T-cell (primary cell): ENCODE measurements at places on chromosomes 6 and 20. TPM values are rescaled to one million over a fixed set of nuclear protein-coding genes. Genes with fewer than 3 reads are reported as not detected.

- no peak for DNase-seq
- peaks cover 3% of the 10 kb centered on the region for H3K4me1 ChIP-seq
- H3K36me3 ChIP-seq: no peaks in the 10 kb centered on the region
- no peak overlapping the region for H3K27ac ChIP-seq
- H3K27me3 ChIP-seq: no peaks in the 10 kb centered on the region
Measured at GRCh38 chr6:106300020-106300780, 25.4 kb downstream of the ATG5 start.

- H3K4me1 ChIP-seq: no peaks in the 10 kb centered on the region
- H3K4me3 ChIP-seq: no peak overlapping the region
- H3K27me3 ChIP-seq: peaks cover 53% of the 10 kb centered on the region
- H3K36me3 ChIP-seq: no peaks in the 10 kb centered on the region
- no peak overlapping the region for H3K27ac ChIP-seq
- DNase-seq: no peak
Measured at GRCh38 chr20:38295811-38296210, 8.1 kb upstream of the BPI start.

DNA sequence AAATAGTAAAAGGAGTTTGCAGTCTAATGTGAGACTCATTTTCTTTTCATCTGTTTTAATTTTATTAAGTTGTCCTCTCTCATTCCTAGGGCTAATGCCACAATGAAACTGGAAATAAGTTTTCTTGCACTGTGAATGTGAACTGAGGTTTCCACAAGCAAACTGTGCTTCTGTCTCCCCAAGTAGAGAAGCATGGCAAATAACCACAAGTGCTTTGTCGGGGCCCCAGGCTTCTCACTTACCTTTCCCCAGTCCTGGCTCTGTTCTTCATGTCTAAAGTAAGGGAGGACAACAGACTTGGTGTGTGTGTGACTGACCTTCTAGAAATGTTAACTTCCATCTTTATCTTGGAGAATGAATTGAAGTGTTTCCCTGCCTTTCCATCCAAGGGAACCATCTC is 80.8 kb downstream of the CBFA2T2 start:
- H3K36me3 ChIP-seq: no peaks in the 10 kb centered on the region
- no peak overlapping the region for H3K4me3 ChIP-seq
- H3K27ac ChIP-seq: no peak overlapping the region
- no peaks in the 10 kb centered on the region for H3K27me3 ChIP-seq

DNA sequence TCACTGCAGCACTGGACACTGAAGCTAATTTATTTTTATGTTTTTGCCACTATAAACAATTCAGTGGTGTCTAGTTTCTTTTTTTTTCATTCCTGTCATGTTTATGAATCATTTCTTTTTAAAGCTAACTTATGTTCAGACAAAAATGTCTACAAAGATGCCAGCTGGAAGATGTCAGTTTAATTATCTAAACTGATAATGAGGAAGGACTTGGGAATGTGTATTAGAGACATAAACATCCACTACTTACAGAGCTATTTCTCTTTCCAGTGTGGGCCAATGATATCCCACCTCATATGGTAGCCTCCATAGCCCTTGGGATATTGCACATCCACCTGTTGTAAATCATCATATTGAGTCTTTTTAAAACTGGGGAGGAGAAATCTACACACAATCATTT is 132.1 kb upstream of the FAM184A start:
- H3K27me3 ChIP-seq: no peaks in the 10 kb centered on the region
- no peaks in the 10 kb centered on the region for H3K36me3 ChIP-seq
- H3K27ac ChIP-seq: no peak overlapping the region
- no peak overlapping the region for H3K4me3 ChIP-seq
- DNase-seq: no peak
- H3K4me1 ChIP-seq: no peaks in the 10 kb centered on the region

- no peak overlapping the region for H3K27ac ChIP-seq
- H3K4me1 ChIP-seq: peaks cover 2% of the 10 kb centered on the region
- no peak overlapping the region for H3K4me3 ChIP-seq
- H3K36me3 ChIP-seq: no peaks in the 10 kb centered on the region
- DNase-seq: no peak
Measured at GRCh38 chr6:147136057-147136456, 68.2 kb upstream of the STXBP5 start.

GHRH gene
- total RNA-seq: not detected

- H3K27ac ChIP-seq: no peak overlapping the region
- no peaks in the 10 kb centered on the region for H3K27me3 ChIP-seq
- DNase-seq: no peak
- peaks cover 7% of the 10 kb centered on the region for H3K36me3 ChIP-seq
- no peaks in the 10 kb centered on the region for H3K4me1 ChIP-seq
Measured at GRCh38 chr20:13765299-13765698, 19.4 kb downstream of the ESF1 start.

- no peaks in the 10 kb centered on the region for H3K4me1 ChIP-seq
- no peak overlapping the region for H3K4me3 ChIP-seq
- no peak overlapping the region for H3K27ac ChIP-seq
- no peak for DNase-seq
Measured at GRCh38 chr6:70180901-70181599, 121.8 kb downstream of the COL9A1 start.

ZNF322 gene
- 5.3 TPM for total RNA-seq

- H3K4me3 ChIP-seq: no peak overlapping the region
- H3K36me3 ChIP-seq: no peaks in the 10 kb centered on the region
Measured at GRCh38 chr20:60306105-60306504, 347.9 kb downstream of the CDH26 start.

GNAS-AS1 gene
- 1.1 TPM for total RNA-seq
